ENCODE measurements at places on chromosomes 4 and X.

GRCh38 chrX:154797006-154797405, 8.3 kb downstream of the MPP1 start:
- no peak for DNase-seq

GRCh38 chr4:140724760-140725159, 31.4 kb downstream of the TBC1D9 start:
- no peak for DNase-seq

DNA sequence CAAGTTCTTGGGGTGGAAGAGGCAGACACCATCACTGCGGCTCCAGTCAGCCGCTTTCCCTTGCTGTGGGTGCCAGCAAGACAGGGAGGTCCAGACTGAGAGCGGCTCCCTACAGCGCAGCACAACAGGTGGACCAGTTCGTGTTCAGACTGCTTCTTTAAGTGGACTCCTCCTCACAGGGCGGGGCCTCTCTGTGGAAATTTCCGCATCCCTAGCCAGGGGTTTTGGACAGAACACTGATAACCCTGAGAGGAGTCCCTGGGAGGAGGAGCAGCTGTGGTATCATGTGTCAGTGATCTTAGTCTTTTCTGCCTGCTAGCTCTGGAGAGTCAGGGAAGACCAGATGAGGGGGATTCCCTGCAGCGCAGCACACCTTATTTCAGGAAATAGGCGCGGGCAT, 48.5 kb downstream of the MAGEC2 start:
- no peak for DNase-seq

GRCh38 chrX:7170898-7171297, 22.9 kb upstream of the PUDP start:
- peak; percentile 4 for DNase-seq

DNA sequence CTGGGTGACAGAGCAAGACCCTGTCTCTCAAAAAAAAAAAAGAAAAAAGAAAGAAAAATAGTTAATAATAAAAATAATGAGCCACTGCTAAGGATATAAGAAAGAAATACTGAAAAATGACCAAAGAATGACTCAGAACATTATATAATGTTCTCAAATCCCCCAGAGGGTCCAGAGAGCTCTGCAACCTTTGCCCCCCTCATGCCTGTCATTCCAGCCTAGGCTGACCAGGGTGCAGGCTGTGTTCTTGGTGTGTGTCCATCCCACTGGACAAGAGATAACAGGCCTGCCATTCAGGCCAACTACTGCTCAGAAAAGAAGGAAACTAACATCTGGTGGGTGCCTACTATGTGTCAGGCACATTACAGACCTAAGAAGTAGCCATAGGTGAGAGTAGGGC, 72.7 kb upstream of the EDNRA start:
- DNase-seq: no peak

GRCh38 chrX:153386097-153386496, 15.1 kb downstream of the PNMA6E start:
- DNase-seq: no peak

DNA sequence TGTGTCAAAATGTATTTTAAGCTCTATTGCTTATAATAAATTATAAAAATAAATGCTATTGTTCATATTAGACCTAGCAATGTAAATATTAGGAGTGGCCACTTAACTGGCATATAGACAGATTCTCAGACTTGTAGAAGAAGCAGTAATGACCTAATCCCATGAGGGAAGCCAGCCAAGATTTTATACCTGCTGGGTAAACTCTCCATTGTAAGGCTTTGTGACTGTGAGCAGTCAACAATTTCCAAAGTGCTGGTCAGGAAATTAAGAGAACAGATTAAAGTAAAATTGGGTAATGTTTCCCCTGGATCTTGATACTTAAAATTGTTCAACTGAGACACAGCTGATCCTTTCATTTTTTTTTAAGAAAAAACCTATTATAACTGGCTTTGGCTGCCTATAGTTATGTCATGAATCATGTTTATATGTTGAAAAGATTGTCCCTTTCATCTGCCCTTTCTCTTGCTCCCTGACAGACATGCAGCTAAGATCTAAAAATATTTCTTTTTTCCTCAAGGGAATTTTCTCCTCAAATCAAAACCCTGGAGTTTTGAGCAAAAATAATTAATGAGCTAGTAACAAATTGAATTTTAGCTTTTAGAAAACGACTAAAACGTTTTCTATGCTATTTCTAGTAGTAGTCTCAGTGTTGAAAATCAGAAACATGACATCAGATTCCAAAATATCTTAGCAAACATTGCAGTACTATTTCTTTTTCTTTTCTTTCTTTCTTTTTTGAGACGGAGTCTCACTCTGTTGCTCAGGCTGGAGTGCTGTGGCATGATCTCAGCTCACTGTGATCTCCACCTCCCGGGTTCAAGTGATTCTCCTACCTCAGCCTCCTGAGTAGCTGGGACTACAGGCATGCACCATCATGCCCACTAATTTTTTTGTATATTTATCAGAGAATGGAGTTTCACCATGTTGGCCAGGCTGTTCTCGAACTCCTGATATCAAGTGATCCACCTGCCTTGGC, 77.9 kb downstream of the ADGRL3 start:
- DNase-seq: no peak

- DNase-seq: no peak
Measured at GRCh38 chrX:155673338-155673737, 60.6 kb upstream of the TMLHE start.

DNA sequence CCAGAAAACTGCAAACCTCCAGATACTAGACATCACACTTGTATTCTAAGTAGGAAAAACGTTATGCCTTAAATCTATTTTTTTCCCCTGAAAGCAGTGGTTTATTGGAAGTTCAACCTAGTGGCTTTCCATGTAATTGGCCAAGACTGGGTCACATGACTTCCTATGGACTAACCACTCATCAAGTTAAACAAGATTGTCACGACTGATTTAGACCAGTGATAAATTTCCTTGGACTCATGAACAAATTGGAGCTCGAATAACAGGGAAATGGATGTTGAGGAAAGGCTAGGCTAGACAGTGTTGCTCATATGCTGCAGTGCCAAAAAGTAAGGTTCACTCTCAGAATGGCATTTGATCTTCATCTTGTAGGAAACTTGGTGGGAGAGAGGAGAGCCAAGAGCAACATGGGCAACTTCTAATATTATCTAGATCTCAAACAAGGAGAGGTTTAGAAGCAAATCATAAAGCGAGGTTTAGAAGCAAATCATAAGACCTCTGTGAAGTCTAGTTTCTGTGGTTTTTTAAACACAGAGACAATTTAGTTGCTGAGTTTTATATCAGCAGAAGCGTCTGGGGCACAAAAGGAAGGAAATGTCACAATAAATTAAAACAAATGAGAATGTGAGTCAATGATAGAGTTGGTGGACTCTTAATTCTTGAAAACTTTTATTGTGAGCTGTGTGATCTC, 165.6 kb upstream of the BOD1L1 start:
- no peak for DNase-seq

GRCh38 chrX:17584248-17584681, 153.0 kb upstream of the SCML1 start:
- DNase-seq: no peak

- no peak for DNase-seq
Measured at GRCh38 chrX:43910012-43910411, 27.8 kb upstream of the MAOB start.

DNA sequence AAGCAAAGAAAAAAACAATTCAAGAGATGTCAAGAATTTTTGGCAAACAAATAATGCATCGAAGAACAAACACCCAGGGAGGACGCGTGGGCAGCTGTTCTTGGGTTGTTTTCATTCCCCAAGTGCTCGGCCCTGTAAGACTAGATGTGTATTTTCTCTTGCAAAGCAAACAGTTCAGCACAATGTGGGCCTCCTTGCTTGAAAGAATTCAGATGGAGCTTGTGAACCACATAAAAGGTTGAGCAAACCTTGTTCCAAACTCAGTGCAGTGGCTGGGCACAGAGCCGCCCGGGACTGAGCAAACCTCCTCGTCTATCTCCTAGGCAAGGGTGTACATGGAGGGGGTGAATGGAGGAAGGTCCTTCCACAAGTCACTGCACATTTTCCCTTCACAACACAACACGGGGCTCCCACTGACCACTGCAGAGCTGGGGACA, 82.4 kb downstream of the HTRA3 start:
- no peak for DNase-seq

DNA sequence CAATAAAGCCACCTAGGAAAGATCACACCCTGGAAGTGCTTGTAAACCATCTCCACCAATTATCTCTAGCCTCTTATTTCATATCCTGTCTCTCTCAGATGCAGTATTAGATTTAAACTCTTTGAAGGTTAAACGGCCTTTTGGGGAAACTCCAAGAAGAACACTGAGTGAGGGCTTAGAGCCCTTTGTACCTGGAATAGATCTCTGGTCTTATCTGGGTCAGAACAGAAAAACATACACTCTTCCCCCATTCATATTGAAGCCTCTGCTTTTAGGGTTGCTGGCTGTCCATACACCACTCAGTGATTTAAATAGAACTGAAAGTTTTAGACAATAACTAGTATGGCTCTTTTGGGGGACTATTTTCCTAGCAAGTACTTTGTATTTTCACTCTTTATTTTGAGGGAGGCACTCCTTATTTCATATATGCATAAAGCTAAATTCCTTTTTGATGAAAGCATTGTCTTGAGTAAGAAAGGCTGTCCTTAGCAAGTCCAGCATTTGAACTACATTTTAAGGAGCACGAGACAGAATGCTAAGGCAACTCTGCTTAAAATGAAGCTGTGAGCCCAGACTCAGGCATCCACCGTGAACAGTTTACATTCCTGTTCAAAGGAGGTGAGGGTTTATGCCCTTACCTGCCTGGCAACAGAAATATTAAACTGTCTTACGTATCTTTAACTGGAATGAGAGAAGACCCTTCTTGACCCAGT, 17.4 kb downstream of the YY2 start:
- no peak for DNase-seq

- no peak for DNase-seq
Measured at GRCh38 chr4:26069218-26069617, 155.2 kb downstream of the SMIM20 start.

- DNase-seq: no peak
Measured at GRCh38 chr4:81620442-81620841, 148.7 kb upstream of the RASGEF1B start.

DNA sequence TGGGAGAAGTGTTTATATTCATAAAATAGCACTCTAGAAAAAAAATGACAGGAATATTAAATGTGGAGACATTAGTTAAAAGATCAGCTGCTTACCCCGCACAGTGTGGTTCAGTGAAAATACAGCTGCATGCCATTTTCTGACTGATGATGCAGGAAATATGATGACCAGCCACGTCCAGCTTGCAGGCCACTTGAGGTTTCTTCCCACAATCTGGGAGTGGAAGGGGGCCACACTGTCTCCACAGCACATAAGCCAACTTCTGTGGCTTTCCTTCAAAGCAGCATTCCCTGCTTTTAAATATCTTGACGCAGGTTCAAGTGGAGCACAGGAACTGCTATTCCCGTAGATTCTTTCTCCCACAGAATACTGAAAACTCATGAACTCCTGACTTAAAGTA, 173.4 kb upstream of the GALNT7 start:
- no peak for DNase-seq

DNA sequence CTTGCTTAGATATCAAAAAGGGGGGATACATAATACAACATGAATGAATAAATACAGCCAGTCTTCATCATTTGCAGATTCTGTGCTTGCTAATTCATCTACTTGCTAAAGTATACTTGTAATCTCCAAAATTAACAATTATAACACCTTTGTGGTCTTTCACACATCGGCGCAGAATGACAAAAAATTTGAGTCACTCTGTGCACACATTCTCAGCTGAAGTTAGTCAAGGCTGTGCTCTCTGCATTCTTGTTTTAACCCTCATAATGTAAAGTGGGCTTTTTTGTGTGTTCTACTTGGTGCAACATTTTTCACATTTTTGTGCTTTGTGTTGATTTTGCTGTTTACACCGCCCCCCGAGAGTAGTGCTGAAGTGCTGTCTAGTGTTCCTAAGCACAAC, 65.8 kb upstream of the GPRIN3 start:
- DNase-seq: no peak

GRCh38 chr4:93529692-93530372, 298.7 kb upstream of the ATOH1 start:
- no peak for DNase-seq

Data from stimulated activated CD8-positive, alpha-beta memory T cell treated with anti-CD3 and anti-CD28 coated beads, Interleukin-7, amount 100 ng/mL, for 24 hours (primary cell).